ENCODE measurements at places on chromosomes 4 and X.

DNA sequence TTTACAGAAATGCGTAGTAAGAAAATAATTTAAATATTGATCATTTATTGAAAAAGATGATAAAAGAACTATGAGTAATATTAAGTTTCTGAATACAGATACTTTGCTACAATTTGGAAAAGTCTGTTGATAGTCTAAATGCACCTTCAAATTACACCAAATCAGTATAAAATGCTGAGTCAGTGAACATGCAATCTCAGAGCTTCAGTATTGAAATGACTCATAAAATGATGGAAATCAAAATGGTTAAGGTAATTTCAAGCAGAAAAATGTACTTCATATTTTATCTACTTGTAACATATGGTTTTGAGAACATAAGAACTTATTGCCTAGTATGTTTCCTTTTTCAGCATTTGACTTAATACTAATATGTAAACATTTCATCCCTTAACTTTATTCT lies 448.2 kb downstream of the PCDH10 start:
- DNase-seq = no peak

DNA sequence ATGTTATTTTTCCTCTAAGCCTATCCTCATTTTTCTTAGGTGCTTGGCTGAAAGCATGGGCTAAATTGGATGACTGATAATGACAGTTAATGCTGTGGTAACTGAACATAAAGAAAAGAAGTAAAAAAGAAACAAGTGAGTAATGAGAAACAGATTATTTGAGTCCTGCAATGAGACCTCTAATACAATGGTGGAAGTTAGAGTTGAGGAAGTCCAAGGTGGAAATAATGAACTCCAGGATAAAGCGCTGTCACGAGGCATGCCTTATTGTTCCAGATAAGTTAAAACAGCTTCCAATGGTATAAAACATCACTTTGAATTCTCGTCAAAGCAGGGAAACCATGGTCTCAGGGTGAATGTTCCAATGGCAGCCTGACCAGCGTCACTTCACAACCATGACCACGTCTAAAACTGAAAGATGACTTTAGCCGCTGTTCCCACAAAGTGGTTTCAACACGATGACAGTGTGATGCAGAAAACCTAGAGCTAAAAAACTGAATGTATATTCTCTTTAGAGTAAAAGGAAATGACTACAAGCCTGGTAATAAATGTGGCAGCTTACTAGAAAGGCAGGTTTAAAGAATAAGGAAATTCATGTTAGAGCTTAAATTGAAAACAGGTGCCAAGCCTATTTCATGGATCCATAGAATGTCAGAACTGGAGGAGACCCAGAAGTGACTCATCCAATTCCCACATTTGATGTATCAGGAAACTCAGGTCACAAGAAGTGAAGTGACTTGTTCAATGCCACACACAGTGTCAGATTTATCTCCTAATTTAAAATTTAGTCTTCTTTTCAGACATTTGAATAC lies 202.6 kb upstream of the GYPA start:
- DNase-seq = no peak

DNA sequence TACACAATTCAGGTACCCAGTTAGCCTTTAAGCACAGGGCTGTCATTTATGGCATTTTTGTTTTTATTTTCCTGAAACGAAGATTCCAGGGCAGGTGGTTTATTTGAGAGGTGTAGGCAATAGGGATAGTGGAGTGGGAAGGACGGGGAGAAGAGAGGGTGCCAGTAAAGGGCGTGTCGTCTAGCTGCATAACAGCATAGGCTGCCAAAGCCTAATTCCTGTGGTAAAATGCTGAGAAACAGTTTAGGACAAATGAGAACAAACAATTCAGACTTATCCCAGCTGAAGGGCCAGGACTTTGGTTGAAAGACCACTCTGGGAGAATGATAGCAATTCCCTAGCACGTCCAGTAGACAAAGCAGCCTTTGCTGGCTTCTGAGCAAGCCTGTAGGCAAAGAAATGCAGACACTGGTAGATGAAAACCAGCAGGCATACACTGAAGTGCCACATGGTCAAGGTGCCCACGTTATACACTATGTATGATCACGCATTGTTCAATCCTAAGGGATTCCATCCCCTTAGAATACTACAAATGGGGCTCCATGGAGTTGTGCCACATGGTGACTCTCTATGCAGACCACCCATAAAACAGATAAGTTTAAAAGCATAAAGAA lies 70.6 kb downstream of the PKD2 start:
- DNase-seq = no peak

GRCh38 chr4:83929550-83929949 lies 393.6 kb downstream of the GPAT3 start:
- DNase-seq = no peak

GRCh38 chrX:151402719-151403390 lies 5.8 kb downstream of the VMA21 start:
- peak; percentile 48 for DNase-seq

DNA sequence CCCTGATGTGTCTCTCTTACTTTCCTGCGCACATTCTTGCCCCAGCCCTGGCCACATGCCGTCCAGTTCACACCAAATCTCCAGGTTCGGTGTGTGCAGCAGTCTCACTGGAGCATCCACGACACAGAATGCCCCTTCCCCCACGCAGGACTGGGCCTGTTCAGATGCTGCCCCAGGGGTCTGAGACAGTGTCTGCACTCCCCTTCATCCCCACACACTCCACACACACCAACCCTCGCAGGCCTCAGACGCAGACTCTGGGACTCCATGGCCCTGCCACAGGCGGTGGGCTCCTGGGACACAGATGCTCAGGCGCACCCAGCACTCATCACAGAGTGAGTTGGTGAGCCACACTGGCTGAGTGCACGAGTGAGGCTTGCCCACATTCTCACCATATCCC lies 83.9 kb downstream of the AFAP1 start:
- DNase-seq = no peak

- DNase-seq = no peak
These were observed 20.9 kb upstream of the RAB40A start for GRCh38 chrX:103540145-103540544.

GRCh38 chr4:84496331-84496705 lies 2.8 kb downstream of the NKX6-1 start:
- no peak for DNase-seq

GRCh38 chr4:156898373-156899117 lies 73.1 kb downstream of the PDGFC start:
- DNase-seq = no peak

GRCh38 chrX:92247076-92247475 lies 467.9 kb downstream of the PCDH11X start:
- no peak for DNase-seq

- DNase-seq = no peak
These were observed 527.7 kb upstream of the MAGEB2 start for GRCh38 chrX:29687687-29688086.

DNA sequence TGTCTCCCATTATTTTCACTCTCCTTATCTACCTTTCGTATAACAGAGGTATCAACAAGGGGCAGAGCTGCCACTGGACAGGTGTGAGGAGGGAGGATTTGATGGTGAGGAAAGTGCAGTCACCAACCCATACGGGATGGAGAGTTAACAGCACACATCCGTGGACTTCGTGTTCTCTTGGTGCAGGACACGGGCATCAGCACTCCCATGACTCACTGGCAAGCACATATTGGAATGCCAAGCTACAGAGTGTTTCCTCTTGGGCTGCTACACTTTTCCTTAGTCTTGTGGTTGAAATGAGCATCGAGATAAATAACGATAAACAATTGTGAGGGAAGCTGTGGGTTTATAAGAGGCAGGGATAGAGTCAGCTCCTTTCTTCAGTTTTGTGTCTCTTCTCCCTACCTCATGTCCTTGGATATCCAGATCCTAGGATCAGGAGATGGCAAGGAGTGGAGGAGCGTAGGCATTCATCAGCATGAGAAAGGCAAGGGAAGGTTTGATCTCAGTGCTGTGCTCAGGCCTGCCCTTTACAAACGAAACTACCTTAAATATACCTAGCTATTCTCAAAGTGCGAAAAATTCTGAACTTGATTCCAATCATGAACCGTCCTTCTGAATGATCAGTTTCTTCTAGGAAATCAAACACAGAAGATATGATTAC lies 96.3 kb downstream of the ZNF827 start:
- peak; percentile 44 for DNase-seq
